ENCODE measurements at places on chromosomes 4 and X.

DNA sequence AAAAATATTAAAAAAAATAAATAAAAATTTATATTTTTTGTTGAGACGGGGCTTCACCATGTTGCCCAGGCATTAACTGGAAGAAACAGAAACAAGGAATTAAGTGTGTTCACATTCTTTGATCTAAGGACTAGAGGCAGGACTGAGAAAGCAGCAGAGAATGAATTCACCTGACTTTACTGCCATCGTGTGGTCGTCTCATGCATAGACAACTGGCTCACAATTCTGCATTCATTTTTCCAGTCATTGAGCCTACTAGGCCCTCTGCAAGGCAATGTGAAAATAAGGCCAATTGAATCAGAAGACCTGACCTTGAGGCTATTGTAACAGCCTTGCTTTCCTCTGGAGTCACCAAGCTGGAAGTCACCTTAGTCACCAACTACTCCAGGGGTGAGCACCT is 37.4 kb downstream of the LHFPL1 start:
- no peak for DNase-seq

DNA sequence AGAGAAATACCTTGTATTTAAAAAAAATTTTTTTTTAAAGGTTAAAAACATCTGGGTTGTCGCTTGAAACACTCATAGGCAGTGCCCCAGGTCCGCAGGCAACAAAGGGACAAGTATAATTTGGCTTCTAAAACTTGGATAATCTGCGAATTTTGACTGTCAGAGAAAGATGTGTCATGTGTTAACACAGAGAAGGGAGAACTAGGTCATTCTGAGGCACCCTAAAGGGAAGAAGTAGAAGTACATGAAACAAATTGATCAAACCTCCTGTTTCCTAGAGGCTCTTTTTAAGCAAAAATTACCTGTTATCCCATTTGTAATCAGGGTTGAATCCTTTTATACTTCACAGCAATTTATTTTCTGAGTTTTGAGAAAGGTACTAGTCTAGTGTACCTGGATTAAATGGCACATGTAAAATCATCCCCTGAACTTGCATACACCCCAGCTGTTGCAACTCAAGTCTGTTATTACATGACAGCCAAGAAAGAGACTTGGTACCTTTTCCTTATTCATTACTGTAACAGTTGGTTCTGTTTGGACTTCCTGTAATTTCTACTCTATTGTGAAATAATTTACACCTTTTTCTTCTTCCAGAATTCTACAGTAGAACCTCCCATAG is 1.7 kb downstream of the SRD5A3 start:
- DNase-seq = no peak

GRCh38 chr4:108398316-108398715 is 222.1 kb upstream of the RPL34 start:
- DNase-seq = no peak

DNA sequence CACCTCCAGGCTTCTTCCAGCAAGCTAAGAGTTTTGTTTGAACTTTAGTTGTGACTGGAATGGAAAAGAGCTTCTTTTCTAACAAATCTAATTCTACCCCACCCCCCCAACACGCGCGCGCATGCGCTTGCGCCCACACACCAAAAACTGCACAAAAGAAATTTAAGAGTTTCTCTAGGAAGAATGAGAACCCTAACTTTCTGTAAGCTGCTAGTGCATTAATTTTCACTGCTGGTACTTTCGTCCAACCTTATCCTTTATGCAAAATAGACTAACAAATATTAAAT is 9.0 kb upstream of the INTU start:
- DNase-seq = no peak

- DNase-seq = no peak
Measured at GRCh38 chr4:25012655-25013054, 18.1 kb downstream of the LGI2 start.

GRCh38 chr4:158147151-158147550 is 25.7 kb downstream of the GASK1B start:
- DNase-seq = no peak

GRCh38 chr4:38601244-38601915 is 62.6 kb upstream of the KLF3 start:
- DNase-seq = no peak

GRCh38 chr4:141786946-141787345 is 150.6 kb downstream of the IL15 start:
- DNase-seq = no peak

DNA sequence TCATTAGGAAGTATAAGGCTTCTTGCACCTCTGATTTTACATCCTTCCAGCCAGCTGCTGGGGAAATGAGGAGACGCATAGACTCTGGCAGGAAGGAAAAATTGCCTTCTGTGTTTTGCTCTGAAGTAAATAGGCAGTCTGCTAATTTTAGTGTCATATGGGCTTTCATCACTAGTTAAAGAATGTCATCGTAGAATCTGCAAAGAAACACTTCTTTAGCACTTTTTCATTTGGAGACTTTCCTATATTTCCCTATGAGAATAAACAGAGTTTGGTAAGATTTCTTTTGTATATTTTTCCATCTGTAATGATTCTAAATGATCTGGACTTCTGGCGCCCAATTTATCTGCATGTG is 3.3 kb downstream of the ADGRL3 start:
- no peak for DNase-seq

DNA sequence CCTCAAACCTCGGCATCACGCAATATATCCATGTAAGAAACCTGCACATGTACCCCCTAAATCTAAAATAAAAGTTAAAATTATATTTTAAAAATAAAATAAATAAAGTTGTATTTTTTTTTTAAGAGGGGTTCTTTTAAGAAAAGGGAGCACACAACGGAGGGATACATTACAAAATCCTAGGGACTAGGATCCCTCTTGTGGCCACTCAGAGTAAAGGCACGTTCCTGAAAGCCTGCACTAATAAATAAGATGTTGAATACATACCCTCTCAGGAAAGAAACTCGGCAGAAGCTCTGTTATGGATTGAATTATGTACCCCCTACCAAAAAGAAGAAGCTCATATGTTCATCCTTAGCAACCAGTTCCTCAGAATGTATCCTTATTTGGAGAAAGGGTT is 50.9 kb upstream of the PRDX4 start:
- DNase-seq = no peak

DNA sequence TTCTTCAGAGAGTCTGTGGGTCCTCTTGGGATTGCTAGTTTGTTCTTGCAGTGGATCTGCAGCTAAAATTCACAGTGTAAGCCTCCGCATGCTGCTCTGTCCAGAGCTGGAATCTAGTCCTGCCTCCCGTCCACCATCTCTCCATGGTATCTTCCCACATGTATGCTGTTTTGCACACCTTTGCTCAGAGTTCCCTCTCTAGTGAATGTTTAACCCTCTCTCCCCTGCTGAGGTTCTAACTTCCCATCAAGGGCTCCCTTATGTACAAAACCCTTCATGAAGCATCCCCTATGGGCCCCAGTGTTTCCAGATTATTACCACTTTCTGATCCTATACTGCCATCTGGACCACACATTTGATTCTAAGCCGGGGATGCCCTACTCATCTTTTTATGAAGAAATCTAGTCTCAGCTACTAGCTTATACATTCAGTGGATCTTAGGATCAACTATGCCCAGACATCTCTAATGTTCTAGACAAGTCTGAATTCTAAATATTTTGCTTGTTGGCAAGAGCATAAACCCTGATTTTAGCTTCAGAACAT is 157.3 kb downstream of the CPEB2 start:
- DNase-seq = no peak

DNA sequence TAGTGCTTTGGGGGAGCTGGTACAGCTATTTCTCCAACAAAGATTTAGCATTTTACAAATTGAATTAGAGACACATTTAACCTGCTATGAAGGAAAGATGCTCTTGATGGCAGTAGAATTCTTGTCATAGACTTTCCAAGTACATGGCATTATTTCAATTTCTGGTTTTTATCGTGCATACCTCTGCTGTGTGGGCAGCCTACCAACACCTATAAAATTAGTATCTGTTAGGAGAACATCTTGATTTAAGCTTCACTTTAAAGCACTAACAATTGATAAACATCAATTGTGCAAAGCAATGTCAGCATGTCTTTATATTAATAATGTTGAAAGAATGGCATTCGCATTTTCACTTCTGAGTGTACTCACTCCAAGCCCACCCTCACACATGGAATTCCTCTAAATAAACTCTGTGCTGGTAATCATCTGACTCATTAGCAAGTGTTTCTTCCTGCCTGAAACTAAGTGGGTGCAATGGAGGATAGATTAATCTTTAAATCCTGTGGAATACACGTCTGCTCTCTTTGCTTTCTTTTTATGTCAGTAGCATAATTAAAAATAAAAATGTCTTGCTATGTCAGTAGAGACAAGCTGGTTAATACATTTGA is 279.8 kb upstream of the MAGEB18 start:
- no peak for DNase-seq

DNA sequence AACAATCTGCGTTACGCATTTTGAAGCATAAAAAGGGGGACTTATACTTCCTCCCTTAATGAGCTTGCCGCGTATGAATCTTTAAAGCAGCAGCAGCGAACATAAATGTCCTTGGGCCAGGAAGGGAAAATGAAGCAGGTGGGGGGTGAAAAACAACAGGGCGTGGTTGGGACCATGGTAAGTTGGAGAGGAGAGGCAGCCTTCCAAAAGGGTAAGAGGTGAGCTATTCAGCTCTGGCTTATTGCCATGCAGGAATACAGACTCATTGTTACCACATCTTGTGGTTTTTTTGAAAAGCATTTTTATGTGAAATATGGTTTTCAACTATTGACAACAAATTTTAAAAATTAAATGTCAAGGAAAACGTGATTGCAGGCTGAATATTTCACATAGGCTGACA is 710.7 kb upstream of the FAM241A start:
- DNase-seq = no peak

DNA sequence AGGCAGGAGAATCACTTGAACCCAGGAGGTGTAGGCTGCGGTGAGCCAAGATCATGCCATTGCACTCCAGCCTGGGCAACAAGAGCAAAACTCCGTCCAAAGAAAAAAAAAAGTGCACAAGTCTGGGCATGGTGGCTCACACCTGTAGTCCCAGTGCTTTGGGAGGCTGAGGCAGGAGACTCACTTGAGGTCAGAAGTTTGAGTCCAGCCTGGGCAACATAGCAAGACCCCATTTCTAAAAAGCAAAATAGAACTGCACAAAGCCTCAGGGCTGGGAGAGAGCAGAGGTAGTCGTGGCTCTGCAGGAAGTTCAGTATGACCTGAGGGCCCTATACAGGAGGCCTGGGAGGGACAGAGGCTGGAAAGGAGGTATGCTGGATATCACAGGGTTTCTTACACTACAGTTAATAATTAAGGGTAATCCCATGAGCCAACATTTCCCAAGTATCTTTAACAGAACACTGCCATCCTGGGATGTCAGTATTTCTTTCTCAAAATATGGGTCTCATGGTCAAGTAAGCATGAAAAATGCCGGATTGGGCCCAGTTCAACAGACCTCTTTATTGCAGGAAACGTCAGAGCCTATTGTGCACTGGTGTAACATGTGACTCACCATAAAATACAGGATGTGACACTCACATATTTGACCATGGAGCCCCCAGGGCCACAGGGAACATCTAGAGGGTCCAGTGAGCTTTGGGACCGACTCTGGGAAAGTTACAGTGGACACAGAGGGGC is 37.8 kb downstream of the ACSL1 start:
- no peak for DNase-seq

DNA sequence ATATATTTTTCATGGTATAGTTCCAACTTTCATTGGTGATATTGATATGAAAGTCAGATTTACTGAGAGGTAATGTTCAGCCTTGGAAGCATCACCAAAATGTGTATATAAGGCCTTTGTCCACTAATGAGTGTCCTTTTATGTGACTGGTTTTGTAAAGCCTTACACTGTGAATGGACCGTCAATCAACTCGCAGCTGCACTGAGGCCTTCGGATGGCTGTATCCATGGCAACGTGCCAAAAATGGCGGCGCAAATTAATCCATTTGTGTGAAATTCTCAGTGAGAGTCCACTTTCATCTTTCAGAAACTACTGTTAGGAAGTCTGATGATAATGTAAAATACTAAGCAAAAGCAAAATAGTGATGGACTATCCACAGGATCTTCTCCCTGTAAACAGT is 131.7 kb downstream of the SPCS3 start:
- no peak for DNase-seq

GRCh38 chrX:123219916-123220315 is 35.8 kb downstream of the GRIA3 start:
- no peak for DNase-seq

DNA sequence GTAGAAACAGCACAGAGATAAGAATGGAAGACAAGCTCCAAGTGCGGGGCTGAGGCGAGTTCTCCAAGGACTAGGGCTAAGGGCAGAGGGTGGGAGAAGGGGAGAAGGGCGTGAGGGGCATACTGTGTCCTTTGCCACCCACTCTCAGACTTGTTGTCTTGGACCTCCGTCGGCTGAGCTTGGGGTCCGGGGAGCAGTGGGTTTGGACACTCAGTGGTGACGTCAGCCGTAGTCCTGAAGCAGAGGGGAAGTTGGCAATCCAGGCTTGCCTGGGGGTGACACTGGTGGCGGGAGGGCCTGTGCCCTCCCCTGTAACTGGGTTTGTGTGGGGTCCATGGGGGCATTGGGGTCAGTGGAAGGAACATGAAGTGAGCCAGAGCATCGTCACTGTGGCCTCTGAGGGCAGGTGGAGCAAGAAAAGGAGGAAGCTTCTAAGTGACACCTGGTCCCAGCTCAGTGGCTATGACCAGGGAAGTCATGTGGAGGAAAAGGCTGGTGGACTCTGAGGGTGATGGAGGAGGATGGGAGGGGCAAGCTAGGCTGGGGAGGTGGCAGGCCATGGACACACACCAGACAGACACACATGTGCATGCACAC is 17.6 kb downstream of the CD99 start:
- no peak for DNase-seq

GRCh38 chr4:80507507-80507906 is 172.0 kb downstream of the CFAP299 start:
- DNase-seq = no peak

DNA sequence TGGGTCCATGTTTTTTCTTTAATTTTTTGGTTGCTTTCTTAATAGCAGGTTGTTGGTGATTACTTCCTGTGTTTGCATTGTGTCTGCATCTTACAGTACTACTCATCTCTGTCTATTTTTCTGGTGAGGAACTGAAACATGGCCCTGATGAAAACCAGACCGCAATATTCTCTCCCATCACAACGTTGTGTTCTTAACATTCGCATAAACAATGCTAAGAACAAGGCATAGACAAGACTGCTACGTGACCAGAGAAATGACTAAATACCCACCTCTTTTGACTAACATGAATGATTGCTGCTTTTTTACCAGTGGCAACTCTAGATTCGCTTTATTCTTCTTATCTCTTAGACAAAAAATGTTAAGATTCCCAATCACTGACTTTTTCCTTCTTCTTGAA is 179.1 kb downstream of the GC start:
- no peak for DNase-seq

- DNase-seq = no peak
Measured at GRCh38 chrX:5307416-5307815, 921.3 kb downstream of the NLGN4X start.

GRCh38 chr4:37803348-37803973 is 23.0 kb upstream of the PGM2 start:
- DNase-seq = no peak

DNA sequence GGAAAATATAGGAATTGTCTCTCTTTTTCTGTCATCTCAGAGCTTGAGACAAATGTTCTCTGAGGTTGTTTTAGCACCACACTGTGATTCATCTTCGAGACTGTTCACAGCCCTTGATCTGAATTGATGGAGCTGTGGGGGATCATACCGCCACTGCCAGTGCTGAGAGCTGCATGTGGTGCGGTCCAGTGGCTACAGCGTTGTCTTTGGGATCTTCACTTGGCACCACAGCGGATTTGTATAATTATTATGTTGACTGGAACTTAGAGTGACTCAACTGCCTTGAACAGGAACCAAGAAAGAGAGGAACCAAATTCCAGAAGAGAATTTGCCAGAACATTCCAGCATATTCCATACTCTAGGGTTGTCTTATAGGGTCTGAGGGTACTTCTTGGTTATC is 29.1 kb downstream of the TBL1X start:
- DNase-seq = no peak

Data from stimulated activated CD8-positive, alpha-beta memory T cell treated with anti-CD3 and anti-CD28 coated beads, Interleukin-7, amount 100 ng/mL, for 1 hour (primary cell).